ENCODE measurements at places on chromosomes 4 and X.

DNA sequence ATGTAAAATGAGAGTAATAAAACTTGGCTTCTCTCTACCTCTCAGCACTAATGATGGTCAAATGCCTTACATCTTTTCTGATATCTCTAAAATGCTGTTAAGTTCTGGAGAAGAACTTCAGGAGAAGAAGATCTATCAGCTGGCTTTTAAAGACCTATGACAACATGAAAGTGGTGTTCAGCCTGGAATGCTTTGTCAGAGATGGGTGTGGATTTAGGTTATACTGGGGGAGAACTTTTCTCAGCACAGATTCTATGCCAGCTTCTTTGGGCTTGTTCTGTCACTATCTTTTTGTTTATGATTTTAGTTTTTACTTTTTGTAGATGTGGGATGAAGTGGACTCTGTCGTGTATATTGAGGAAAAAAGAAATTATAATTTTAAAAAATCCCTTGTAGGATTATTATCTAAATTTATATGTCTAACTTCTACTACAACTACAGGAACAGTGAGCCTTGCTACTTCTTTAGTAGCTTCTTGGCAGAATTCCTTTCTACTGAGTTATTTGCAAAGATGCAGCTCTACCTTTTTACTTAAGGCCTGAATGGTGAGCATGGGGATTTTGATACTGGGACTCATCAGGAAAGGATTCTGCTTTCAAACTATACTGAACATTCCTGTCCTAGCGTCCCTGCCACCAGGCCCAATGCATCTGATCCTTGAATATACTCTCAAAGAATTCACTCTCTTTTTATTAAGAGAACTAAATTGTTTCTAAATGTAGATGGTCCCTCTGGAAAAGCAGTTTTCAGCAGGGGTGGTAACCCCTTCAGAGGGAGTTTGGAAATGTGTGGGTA is 19.6 kb downstream of the CYP2U1 start:
- no peak for DNase-seq

- no peak for DNase-seq
These were observed 62.3 kb upstream of the ADAMTS3 start for GRCh38 chr4:72631296-72631695.

DNA sequence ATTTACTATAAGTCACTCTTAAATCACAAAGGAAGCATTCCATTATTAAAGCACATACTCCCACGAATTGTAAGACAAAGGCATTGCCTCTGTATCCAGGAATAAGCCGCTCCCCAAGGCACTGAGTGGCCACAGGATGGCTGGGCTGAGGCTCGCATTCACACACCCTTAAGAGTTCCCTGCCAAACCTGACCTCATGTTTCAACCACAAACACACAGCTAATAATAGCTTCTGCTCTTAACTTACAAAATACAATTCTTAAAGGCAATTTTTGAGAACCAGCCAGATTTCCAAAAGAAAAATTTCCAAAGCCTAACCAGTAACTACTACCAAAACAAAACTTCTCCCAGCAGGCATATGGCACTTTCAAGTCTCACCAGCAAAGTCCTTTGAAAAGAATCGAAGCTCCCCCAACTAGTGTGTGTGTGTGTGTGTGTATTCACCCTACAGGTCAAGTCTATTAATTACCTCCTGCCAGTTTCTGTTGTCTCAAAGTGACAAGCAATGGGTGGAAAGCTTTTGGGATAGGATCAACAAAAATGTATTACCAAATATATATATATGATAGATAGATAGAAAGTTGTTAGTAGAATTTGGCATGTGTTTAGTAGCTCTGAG is 36.0 kb downstream of the ARHGAP6 start:
- DNase-seq: no peak

DNA sequence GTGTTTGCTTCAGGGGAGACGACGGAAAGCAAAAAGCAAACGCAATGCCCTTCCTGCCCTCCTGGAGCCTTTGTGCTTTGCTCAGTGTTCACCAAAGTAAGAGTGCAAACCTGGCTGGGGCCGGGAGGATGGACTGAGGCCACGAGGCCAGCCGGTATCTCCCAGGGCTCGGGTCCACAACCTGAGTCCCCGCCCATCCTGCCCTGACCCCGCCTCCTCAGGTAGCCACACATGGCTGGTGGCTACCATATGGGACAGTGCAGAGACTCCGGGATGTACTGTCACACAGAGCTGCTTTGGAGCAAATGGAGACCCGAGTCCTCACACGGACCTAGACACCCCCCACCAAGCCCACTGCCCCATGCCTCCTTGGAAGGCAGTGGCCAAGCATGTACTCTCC is 4.8 kb downstream of the ATP2B3 start:
- DNase-seq: no peak

DNA sequence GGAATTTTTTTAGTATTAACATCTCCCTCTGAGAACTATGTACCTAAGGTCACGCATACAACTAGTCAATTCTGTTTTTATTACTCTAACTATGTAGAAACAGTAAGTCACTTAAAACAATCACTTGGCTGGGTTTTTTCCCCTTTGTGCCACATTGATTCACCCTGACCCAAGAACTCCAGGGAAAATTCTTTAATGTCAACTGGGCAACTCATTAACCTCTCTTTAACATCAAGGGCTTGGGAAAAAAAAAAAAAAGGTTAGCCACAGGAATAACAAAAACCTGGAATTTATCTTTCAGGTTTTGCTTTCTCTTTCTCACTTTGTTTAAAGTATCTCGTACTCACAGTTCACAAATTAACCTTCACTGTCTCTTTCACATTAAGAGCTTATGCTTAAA is 8.1 kb downstream of the RPL9 start:
- DNase-seq: no peak

DNA sequence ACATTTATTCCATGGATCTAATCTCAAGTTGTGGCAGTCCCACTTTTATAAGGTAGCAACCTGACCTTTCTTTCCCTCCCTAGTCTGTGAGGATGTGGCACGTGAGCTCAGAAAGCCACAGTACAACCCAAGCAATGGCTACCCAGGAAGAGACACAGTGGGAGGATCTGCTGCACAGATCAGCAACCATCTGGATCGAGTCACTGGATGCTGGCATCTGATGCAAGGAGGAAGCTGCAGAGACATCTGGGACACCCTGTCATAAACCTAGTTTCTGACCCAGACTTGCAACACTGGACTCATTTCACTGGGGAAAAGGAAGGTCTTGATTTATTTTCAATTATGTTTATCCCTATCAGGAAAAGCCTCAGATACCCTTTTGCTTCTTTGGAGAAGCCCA is 327.1 kb downstream of the PAPSS1 start:
- DNase-seq: no peak

GRCh38 chr4:128107766-128108165 is 46.7 kb downstream of the LARP1B start:
- DNase-seq: no peak

GRCh38 chr4:158863296-158863695 is 94.5 kb downstream of the FNIP2 start:
- no peak for DNase-seq

- DNase-seq: no peak
These were observed 2.5 kb downstream of the AADAT start for GRCh38 chr4:170087163-170087700.

GRCh38 chr4:48307528-48307927 is 33.8 kb upstream of the SLAIN2 start:
- no peak for DNase-seq

DNA sequence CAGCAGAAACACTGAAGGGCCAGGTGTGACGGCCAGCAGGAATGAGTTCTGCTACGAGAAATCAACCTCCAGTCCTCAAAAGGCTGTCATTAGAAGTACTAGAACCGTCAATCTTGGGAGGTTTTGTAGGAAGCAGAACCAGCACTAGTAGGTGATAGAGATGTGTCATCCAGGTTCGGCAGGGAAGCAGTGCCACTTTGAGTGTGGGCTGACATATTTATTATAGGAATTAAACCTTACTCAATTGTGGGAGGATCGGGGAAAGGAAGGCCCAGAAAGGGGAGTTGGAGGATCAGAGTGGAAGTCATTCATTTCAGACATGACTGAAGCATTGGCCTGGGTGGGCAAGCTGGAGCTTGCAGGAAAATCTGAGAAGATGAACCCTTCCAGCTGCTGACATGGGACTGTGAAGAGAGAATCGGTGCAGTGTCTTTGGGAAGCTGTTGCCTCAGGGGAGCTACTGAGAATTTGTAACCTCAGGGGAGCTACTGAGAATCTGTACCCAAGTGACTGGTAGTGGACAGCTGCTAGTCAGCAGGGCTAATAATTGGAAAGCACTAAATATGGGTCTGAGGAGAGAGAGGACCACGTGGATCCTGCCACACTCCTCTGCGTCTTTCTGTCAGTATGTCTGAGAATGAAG is 177.4 kb downstream of the SPRY1 start:
- DNase-seq: no peak

DNA sequence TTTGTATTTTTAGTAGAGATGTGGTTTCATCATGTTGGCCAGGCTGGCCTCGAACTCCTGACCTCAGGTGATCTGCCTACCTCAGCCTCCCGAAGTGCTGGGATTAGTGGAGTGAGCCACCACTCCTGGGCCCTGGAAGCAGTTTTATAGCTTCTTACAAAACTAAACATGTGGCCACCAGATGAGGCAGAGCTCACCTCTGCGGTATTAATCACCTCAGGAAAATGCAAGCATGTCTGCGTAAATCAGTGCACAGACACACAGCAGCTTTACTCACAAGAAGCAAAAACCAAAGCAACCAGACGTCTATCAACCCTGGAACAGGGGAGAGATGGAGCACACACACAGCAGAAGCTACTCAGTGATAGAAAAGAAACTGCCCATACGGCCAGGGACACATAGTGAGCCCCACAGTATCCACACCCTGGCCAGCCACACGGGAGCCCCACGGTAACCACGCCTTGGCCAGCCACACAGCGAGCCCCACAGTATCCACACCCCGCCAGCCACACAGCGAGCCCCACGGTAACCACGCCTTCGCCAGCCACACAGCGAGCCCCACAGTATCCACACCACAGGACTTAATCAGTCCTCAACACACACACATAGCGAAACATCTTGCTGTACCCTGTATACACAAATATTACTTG is 30.2 kb downstream of the PPP2R3B start:
- no peak for DNase-seq

DNA sequence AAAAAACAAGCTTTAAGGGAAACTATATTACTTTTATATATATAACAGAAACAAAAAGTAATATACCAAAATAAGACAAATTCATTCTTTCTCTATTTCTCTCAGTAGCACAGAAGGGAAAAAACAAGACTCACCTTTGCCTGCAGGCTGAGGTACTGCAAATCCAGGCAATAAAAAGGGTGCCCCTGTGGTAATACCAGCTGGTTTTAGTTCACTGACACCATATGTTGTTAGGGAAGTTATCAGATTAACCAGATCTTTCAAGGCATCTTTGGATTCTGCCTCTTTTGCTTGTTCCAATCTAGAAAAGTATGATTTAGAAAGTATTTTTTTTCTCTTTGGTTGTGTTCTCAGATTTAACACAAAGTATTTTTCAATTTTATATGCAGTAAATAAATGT is 139.8 kb downstream of the WDFY3 start:
- DNase-seq: no peak

DNA sequence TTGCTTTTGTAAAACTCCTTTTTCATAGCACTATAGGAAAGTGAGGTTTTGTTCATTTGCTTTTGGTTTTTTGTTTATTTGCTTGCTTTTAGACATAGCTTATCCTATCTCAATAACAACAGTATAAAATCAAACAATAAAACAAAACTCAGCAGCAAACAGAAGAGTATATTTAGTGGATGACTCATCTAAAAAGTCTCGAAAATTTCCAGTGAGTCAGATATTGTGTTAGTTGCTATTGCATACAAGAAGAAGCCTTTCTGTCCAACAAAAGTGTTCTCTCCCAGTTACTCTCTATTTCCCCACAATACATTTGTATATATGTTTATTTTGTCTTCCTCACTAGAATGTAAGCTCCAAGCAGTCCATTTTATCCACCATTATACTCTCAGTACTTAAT is 36.0 kb upstream of the NPNT start:
- DNase-seq: no peak

DNA sequence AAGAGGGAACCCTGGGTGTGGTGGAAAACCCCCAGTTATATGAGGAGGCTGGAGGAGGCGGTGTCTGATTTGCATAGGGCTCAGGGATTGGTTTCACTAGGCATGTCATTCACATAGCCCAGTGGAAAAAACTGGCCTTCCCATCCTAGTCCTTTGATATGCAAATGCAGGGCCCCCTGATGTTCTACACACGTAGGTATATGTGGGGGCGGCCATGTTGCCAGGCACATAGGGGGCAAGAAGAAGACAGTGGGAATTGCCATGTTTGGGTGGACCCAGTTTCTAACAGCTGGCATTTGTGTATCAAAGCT is 34.0 kb upstream of the ENPP6 start:
- DNase-seq: no peak

DNA sequence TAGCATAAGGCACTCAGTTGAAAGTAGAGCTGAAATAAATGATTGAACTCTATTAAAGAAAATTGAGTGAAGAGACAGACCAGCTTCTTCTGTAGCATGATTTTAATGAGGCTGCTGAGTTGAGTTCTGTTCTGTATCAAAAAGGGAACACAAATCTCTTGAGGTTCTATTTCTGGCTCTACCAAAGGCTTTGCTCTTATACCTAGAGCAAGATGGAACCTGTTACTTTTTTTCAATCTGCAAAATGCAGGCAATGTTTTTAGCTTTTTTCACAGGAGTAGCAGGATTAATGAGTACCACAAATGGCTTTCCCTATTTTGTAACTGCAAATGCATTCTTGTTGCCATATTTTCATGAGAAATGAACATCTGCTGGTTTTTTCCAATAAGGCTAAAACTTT is 4.2 kb upstream of the ERVMER34-1 start:
- DNase-seq: no peak

- no peak for DNase-seq
These were observed 267.0 kb upstream of the KLF3 start for GRCh38 chr4:38396845-38397547.

DNA sequence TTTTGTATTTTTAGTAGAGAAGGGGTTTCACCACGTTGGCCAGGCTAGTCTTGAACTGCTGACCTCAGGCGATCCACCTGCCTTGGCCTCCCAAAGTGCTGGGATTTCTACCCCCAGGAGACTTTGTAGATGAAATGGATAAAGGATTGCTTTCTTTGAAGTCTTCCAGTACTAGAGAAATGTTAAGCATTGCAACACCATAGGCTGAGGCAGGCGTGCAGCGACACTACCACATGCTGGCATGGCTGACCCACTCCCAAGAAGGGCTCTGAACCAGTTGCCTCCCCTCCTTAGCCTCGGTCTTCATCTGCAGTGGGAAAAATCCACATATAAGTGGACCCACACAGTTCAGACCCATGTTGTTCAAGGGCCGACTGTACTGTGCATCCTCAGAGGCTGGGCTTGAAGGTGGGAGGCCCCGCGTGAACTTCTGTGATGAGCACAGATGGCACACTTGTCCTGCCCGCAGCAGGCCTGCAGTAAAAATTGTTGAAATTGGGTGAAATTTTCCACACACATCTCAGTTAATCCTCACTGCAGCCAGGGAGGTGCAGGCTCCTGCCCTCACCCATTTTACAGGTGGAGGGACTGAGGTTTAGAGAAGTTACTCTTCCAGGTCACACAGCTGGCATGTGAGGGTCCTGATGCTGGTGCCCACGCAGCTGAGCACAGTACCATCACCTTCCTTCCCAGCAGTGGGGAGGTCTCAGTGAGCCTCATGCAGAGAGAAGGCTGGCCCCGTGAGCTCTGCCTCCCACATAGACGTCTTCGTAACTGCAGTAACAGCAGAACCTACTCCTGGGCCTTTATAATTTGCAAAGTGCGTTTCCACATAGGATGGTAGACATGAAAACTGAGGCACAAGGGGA is 35.5 kb downstream of the HTRA3 start:
- DNase-seq: no peak
